ENCODE measurements at places on chromosomes 16 and 17.
A peak's percentile ranks its signal among the peaks of the same experiment; 100 is the strongest.

DNA sequence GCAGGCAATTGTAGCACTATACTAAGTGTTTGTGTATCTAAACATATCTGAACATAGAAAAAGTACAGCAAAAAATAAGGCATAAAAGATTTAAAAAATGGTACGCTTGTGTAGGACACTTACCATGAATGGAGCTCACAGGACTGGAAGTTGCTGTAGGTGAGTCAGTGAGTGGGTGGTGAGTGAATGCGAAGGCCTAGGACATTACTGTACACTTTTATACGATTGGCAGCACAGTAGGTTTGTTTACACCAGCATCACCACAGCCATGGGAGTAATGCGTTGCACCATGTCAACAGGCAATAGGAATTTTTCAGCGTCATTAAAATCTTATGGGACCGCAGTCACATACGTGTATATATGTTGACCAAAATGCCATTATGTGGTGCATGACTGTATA lies 45.6 kb downstream of the DNAH9 start:
- DNase-seq: no peak

DNA sequence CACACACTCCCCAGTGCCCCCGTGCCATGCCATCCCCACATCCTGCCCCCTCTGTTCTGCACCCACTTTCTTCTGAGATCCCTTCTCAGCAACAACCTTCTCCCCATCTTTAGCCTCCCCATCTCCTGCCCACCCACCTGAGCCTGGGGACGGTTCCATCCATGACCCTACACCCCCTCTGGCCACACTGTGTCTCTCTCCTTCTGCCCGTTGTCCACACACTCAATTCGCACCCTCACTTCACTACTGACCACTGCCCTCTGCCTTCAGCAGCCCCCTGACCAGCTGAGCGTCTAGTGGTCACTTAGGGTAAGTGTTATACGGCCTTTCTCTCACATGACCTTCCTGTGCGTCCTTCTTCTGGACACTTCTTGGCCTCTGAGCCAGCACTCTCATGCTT lies 6.1 kb downstream of the ARHGAP27 start:
- no peak for DNase-seq

- DNase-seq: no peak
Observed at GRCh38 chr16:88370365-88370764, 12.4 kb upstream of the ZNF469 start.

GRCh38 chr16:87416826-87417527 lies 24.8 kb downstream of the MAP1LC3B start:
- peak; percentile 68 for DNase-seq

- peak; percentile 78 for DNase-seq
Observed at GRCh38 chr17:66548158-66548557, 245.7 kb downstream of the PRKCA start.

DNA sequence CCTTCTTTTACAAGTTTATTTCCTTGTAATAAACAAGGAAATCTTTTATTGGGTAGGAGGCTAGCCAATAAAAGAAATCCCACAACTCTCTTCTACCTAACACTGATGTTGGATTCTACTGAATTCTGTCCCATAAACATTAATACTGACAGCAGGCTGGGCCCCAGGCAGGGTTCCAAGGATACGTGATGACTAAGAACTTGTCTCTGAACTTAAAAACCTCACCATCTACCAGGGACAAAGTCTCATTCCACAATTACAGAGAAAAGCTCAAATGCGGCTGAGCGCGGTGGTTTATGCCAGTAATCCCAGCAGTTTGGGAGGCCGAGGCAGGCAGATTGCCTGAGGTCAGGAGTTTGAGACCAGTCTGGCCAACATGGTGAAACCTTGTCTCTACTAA lies 64.9 kb downstream of the ARHGAP17 start:
- DNase-seq: no peak

DNA sequence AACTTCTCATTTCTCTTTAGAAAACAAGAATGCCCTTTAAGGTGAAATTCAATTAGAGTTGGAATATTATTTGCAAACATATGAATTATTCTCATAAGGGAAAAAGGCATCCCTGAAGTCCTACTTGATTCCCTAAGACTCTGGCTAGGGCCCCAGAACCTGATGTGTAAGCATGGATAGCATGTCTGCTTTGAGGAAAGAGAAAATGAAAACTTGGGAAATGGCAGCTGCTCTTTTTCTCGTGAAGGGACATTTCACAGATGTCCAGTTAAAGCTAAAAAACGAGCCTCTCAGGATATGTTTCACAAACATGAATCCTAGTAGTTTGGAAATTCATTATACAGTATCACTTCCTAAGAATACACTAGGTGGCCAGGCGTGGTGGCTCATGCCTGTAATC lies 112.3 kb upstream of the CLEC3A start:
- no peak for DNase-seq

- DNase-seq: peak; percentile 80
Observed at GRCh38 chr16:87463722-87464690, 28.8 kb downstream of the ZCCHC14 start.

DNA sequence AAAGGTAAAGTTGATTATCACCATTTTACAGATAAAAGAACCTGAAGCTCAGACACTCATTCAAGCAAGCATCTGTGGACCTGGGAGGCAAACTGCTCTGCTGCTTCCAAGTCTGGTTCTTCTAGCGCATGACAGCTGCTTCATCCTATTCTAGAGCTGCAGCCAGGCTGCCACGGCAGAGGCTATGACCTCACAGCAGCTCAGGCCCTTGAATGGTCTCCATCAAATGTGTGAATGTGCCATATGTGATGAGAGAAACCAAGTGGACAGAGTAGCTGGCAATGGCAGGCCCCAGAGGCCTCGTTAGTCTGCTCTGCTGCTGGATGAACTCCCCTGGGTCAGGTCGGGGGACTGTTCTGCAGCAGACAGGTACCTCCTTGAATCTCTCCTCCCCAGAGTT lies 30.7 kb upstream of the FOXJ1 start:
- no peak for DNase-seq

DNA sequence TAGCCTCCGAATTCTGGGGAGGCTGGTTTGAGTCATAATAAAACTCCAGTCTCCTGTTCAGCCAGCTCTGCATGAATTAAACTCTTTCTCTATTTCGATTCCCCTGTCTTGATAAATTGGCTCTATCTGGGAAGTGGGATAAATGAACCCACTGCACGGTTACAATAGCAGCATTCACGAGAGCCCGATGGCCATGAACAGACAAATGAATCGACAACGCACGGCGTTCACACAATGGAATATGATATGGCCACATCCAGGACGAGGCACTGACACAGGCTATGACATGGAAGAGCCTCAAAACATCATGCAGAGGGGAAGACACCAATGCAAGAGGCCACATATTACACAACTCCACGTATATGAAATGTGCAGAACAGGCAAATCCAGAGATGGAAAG lies 5.6 kb upstream of the CARD14 start:
- no peak for DNase-seq

GRCh38 chr17:30920282-30920681 lies 1.5 kb upstream of the ADAP2 start:
- DNase-seq: no peak

- DNase-seq: no peak
Observed at GRCh38 chr17:8821446-8822105, 22.4 kb upstream of the MFSD6L start.

DNA sequence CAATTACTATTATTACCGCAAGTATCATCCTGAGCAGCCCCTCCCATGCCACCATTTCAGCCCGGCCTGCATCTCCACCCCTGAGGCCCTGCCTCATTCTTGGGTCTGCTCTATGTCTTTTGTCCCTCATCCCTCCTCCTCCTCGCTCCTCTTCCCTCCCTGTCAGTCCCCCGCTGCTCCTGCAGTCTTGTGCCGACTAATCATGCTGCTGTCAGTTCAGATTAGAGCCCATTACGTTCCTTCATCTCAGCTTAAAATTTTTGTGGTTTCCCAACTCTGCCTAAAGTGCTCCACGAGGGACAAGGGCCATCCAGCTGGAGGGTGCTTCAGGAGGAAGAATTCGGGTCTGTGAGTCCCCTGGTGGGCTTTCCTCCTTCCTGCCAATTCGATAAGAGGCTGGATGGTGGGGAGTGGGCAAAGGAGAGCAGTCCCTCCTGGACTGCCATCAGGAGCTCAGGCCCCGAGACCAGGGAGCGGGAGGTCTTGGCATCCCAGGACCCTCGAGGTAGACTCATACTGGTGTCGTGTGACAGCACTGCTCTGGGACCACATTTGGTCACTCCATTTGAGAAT lies 32.9 kb upstream of the GOSR2 start:
- DNase-seq: no peak

DNA sequence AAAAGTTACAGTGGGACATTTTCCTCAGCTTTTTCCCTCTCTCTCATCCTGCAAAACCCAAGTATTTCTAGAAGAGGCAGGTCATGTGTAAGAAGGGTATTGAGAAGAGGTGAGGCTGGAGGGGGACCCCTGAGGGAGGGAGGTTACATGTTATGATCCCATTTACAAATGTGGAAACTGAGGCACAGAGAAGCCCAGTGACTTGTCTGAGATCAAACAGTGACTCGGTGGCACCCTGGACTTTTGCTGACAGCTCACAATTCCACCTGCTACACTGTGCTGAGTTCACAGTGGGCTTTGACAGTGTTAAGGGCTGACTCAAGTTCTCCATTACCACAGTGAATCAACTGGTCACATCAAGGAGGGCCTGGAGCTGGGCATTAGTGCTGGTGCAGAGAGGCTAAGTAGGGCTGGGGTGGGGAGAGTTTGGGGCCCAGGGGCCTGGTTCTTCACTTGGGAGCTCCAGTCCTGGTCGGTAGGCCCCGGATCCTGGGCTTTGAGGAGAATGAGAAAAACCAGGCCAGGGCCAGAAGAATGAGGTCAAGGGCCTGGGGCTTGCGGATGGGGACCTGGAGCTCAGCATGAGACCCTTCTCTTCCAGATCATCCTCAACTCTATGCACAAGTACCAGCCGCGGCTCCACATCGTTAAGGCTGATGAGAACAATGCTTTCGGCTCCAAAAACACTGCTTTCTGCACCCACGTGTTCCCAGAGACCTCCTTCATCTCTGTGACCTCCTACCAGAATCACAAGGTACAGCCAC lies 26.0 kb downstream of the TBX4 start:
- no peak for DNase-seq

DNA sequence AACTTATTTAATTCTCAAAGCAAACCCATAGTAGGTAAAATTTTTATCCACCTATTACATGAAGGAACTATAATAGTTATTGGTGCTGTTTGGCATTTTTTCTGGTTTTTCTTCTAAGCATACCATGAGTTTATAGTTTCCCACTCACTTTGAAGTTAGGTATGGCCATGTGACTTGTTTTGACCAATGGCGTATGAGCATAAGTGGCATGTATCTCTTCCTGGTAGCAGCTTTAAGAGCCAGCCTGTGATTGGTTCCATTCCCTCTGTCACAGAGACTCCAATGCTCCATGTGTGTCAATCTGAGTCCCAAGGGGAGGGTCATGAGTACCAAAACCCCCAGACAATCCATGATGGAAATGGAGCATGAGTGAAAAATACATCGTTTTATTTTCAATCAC lies 282.9 kb upstream of the N4BP1 start:
- no peak for DNase-seq

- peak; percentile 88 for DNase-seq
Observed at GRCh38 chr16:57042157-57043111, 49.9 kb upstream of the CPNE2 start.

GRCh38 chr17:6702567-6703215 lies 10.5 kb downstream of the SLC13A5 start:
- no peak for DNase-seq

DNA sequence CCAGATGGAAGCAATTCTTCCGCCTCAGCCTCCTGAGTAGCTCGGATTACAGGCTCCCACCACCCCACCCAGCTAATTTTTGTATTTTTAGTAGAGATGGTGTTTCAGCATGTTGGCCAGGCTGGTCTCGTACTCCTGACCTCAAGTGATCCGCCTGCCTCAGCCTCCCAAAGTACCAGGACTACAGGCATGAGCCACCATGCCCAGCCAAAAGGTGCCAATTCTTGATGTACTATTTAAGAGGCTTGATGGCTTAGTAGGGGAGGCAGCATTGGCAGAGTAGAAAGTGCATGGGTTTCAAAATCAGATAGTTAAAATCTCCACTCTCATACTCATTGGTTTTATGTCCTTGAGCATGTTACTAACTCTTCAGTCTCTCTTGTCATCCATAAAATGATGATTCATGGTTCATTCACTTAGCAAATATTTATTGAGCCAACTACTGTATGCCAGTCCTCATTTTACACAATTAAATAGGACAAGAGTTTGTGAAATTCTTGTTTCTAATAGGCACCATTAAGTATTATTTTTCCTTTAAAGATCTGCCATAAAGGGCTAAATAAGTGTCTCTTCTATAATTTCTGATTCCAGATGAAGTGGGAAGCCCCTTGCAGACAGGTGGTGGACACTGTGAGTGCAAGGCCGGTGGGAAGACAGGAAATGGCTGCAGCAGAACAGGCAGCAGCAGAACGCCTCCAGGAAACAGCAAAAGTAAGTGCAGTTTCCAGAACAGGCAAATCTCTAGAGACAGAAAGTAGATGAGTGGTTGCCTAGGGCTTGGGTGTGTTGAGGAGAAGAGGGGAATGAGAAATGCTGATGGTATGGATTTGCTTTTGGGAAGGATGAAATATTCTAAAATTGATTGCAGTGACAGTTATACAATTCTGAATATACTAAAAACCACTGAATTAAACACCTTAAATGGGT lies 8.2 kb upstream of the RPL27 start:
- DNase-seq: no peak

- DNase-seq: no peak
Observed at GRCh38 chr17:76336756-76337412, 16.8 kb downstream of the PRPSAP1 start.

DNA sequence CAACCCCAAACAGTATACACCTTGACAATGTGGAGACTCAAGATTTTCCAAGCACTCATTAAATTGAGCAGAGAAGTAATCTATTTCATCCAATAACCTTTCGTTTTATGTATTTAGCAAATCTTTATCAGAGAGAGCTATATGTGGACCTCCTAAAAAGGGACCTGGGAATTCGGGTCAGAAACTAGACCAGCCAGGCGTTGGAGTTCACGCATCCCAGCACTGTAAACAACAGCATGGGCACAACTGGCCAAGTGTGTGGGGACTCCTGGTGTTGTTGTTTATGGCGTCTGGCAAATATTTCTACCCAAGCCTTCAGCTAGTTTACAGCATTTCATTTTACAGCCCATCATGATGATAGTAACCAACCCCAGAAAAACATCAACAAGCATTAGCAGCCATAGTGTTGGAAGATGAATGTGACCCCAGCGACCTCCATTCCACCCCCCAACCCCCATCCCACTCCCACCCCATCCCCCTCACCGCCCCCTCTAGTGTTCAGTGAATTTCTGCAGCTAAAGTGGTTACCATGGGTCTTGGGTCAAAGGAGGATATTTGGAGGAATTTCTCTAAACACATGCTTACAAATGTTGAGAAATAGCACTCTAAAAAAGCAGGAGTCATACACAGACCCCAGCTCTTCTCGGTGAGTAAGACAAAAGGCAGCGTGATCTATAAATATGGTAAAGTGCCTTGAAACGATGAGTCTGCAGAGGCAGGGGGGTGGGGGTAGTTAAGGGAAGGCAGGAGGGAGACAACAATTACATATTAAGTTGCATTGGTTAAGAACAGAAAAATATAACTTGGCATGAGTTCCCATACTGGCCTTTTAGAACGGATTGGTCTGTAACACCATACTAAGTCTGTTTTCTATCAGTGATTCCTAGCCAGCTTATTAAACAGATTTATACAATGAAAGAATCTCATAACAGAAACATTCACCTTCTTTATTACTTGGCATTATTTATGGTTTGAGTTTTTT lies 91.4 kb upstream of the TBX2 start:
- DNase-seq: no peak
